ENCODE measurements at places on chromosomes 4 and X.

- no peak for DNase-seq
Observed at GRCh38 chr4:124454772-124455270, 257.7 kb downstream of the ANKRD50 start.

DNA sequence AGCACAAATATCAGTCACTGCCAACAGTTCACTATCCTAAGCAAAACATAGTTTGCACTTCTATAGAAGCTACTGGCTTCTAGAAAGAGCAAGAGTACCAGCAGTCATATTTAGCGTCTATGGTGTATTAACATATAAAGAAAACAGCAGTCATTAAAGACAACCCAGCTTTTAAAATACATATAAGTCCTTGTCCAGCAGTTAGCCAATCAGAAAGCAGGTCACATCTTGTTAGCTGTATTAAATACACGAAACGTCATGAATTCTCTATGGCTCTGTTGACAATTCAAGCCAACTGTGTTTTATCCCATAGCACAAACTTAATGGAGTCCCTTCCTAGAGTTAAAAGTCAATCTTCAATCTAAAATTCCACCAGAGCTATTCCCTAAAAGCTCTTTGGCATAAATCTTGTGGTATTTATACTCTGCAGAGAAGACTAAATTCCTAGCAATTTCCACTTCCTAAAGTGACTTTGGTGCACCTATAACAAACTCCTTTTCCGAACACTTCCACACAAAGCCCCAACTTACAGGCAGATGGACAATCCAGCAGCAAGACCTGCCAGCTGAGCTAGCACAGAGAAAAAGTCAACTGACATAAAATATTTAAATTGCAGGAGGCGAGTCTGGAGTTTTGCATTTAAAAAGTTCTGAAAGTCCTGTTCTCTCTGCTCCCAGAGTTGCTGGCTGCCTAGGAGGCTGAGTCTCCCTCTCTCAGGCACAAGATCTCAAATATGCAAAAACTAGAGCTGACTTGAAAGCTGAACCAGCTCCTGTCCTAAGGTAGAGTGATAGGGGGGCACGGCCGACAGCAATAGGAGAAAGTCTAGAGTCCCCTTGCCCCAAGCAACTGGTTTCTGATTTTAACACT, 1.3 kb downstream of the LDB2 start:
- no peak for DNase-seq

- no peak for DNase-seq
Observed at GRCh38 chr4:87425711-87426110, 3.3 kb downstream of the NUDT9 start.

DNA sequence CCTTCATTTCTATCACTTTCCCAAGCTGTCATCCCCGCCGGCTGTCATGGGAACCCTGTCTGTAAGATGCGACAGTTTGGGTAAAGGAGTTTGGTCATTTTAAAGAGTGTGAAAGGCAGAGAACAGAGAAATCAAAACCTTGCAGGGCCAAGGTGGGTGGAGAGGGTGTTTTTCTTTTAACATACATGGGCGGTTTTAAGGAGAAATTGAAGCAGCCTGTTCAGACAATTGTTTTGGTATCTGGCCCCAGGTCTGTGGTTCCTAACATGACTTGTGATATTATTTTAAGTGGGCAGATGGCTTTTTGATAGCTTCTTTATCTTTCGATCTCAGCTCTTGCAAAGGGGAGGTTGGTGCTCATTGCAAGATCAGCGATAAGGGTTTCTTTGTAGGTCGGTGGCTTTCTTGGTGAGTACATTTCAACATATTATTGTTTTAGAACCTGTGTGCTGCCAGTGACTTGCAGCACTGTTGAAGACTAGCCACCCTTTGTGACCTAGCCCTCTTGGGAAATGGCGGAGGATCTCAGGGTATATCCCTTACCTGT, 3.7 kb downstream of the PPP1R3F start:
- DNase-seq: no peak

- DNase-seq: no peak
Observed at GRCh38 chrX:34900691-34901090, 41.9 kb upstream of the FAM47B start.

GRCh38 chrX:867502-867901, 236.9 kb downstream of the SHOX start:
- no peak for DNase-seq

- DNase-seq: no peak
Observed at GRCh38 chr4:38106886-38107514, 146.8 kb downstream of the PTTG2 start.

DNA sequence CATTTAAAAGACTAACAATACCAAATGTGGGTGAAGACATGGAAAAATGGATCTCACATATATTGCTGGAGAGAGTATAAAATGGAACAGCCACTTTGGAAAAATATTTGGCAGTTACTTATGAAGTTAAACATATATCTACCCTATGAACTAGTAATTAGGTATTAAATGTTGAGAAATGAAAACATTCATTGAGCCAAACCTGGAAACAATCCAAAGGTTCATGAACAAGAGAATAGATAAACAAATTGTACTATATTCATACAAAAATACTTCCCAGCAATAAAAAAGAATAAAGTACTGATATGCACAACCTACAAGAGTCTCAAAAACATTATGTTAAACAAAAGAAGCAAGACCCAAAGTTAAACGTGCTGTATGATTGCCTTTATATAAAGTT, 4.0 kb upstream of the EGF start:
- no peak for DNase-seq

DNA sequence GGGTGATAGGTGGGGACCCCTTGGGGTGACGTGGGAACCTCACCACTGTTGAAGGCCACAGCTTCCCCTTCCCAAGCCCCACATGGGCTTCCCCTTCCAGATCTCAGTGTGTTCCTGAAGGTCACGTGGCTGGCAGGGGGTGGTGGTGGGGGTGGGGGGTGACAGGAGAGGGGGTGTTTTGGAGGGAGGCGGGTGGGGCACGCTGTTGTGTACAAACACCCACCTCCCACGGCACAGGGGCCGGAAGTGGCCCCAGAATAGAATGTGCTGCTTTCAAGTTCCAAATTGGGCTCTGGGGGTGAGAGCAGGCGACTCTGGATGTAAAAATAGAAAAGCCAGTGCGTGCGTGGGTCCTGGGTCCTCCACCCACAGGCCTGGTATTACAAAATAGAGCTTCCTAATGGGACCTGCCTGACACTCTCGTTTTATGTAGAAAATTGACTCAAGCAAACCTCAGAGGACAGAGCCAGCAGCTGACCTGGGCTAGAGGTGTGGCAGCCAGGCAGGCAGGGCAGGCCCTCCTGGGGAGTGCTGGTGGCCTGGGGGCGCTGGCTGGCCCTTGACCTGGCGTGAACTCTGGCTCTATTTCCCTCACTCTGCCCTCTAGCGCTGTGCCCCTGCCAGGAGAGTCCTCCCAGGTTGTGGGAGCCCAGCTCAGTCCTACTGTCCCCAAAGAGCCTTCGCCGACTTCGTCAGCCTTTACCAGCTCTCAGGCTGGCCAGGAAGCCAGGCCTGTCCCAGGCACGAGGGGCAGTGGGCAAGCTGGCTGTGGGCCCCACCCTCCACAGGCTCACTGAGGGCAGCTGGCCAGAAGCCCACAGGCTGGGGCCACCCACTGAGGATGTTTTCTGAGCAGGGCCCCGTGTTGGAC, 5.4 kb upstream of the SH3BP2 start:
- DNase-seq: peak; percentile 76

DNA sequence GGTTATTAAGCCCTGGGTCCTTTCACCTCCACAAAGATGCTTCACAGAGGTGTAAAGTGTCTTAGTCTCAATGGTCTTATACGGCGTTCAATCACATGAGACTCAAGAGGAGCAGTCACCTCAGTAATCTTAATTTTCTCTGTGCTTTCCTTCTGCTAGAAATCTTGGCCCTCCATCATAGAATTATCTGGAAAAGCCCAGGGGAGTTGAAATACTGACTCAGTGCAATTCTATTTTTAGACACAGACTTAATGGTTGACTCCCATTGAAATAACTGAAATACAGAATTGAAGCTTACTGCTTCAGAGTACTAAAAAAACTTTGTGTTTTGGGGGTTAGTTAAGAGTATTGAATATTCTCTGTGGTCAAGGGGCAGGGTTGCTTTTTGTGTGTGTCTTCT, 94.5 kb upstream of the IL15 start:
- DNase-seq: no peak

DNA sequence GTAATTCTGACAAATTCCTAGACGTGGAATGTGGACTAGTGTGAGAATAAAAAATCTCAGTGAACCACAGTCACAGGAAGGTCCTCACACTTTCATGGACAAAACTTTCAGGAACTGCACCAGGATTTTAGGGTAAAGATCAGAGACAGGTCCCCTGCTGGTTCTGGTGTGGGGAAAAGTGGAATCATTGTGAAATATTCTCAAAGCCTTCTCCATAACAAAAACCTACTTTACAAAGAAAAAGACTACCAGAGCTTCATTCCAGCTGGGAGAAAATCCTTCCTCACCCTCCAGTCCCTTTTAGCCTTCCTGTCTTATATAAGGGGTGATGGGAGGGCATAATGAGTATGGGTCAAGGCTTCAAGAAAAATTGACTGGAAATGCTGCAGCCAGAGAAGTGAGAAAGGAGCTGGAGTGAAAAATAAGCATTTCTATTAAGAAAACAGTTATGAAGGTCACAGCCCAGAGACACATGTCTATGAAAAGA, 325.8 kb downstream of the ARAP2 start:
- DNase-seq: no peak

- DNase-seq: no peak
Observed at GRCh38 chrX:68658530-68658929, 11.1 kb downstream of the STARD8 start.

- peak; percentile 50 for DNase-seq
Observed at GRCh38 chrX:2500091-2500802, 529 bp downstream of the DHRSX start.

DNA sequence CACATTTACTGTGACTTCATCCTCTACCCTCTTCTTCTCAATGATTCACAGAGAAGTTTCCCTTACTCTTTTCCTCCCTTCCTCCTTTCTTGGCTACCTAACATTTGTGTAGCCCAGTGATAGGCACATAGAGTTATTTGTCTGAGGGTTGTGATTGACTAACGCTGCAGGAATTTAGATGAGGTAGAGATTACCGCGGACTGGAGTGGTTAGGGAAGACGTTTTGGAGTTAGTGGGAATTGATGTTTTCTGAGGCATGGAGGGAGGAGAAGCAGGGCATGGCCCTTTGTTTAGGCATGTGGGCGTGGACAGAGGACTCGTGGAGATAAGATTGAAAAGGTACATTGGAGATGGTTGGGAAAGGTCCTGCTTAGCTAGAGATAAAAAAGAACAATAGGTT, 246.7 kb downstream of the GPAT3 start:
- no peak for DNase-seq

GRCh38 chr4:72031868-72032608, at the start of gene NPFFR2:
NPFFR2 (plus strand) TSS chr4:72032000; CDS start chr4:72128592, 96,592 bp downstream.
- no peak for DNase-seq

- peak; percentile 51 for DNase-seq
Observed at GRCh38 chr4:87865288-87865687, 32.5 kb downstream of the MEPE start.

Data from inflammatory macrophage treated with lipopolysaccharide for 4 hours (primary cell).